Astrocyte of the spinal cord (primary cell): ENCODE measurements at places on chromosomes 2 and 18.
A peak's percentile ranks its signal among the peaks of the same experiment; 100 is the strongest.

DNA sequence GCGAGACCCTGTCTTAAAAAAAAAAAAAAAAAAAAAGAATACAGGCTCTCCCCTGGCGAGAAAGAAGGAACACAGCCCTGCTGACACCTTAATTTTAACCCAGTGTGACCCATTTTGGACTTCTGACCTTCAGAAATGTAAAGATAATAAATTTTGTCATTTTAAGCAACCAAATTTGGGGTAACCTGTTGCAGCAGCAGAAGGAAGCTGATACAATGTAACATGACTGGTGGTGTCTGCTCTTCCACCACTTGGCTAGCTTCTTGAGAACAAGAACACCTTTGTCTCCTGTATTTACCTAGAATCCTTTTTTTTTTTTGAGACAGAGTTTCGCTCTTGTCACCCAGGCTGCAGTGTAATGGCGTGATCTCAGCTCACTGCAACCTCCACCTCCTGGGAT is 6.6 kb upstream of the STK11IP start:
- DNase-seq = no peak

- DNase-seq = no peak
These were observed 116.5 kb upstream of the DLX2 start for GRCh38 chr2:172219201-172219600.

- no peak for DNase-seq
These were observed 421.0 kb downstream of the TXNL1 start for GRCh38 chr18:56217406-56217805.

DNA sequence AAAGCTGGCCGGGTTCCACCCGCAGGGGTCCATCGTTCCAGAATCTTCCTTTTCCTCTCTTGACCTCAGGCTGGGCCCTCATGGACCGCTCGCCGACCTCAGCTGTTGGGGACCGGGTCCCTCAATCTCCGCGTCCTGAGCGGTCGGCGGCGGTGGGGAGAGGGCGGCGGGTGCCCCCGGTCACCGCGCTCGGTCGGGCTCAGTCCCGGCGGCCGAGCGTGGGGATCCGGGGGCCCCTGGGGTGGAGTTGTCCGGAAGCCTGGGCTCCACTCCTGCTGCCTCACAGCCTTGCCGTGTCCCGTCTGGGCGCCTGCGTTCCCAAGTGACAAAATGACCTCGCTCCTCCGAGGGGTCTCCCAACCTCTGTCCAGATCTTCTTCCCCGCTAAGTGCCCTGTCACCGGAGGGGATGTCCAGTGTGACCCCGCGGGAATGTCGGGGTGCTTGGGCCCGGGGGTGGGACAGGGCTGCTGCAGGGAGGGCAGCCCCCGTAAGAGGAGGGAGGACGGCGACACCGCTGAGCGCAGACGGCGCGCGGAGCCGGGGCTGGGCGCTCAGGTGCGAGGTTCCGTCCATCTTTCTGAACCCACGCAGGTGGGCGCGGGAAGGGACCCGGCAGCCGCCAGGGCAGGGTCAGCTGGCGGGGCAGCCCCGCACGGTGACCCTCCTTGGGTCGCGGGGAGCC is 16.0 kb upstream of the E2F6 start:
- no peak for DNase-seq

GRCh38 chr2:44360749-44361329 is 455 bp downstream of the PREPL start:
- no peak for DNase-seq

DNA sequence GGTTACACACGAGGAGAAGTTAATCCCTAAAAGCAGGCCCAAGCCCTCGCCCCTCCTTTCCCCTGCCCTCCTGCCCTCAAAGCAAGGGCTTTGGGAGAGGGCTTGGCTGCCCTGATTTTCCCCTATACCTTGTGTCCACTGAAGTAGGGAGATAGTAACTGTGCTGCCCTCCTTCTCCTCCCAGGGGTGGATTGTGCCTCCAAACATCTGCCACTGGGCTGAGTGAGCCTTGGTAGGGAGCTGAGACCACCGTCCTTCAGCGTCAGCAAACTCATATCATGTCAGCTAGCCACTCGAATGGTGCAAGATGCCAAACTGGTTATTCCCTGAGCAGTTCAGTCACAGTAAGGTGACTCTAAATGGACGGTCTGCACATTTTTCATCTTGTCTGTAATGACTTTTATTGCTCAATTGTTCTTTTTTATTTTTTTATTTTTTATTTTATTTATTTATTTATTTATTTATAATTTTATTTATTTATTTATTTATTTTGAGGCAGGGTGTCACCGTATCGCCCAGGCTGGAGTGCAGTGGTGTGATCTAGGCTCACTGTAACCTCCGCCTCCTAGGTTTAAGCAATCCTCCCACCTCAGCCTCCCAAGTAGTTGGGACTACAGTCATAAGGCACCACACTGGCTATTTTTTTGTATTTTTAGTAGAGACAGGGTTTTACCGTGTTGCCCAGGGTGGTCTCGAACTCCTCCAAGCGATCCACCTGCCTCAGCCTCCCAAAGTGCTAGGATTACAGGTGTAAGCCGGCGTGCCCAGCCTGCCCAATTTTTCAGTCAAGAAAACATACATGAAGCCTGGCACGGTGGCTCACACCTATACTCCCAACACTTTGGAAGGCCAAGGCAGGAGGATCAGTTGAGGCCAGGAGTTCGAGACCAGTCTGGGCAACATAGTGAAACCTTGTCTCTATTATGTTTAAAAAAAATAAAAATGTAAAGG is 8.7 kb downstream of the PCBP1 start:
- DNase-seq = no peak

GRCh38 chr2:215881582-215881981 is 131.8 kb downstream of the MREG start:
- DNase-seq = no peak

DNA sequence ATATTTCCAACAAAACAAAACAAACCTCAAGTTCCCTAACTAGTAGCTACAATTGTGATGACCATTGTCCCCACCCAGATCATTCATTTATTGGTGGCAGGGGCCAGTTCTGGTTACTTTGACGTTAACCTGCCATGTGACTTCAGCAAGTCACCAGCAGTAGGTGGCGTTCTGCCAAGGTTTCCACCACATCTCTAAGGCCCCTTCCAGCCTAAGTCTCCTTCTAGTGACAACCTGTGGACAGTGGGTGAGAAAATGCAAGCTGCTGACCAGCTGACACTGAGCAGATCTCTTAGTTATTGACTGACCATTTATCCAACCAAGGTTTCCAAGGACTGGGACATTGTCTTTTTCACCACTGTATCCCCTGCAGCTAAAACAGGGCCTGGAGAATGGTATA is 98.4 kb downstream of the GPR39 start:
- no peak for DNase-seq

DNA sequence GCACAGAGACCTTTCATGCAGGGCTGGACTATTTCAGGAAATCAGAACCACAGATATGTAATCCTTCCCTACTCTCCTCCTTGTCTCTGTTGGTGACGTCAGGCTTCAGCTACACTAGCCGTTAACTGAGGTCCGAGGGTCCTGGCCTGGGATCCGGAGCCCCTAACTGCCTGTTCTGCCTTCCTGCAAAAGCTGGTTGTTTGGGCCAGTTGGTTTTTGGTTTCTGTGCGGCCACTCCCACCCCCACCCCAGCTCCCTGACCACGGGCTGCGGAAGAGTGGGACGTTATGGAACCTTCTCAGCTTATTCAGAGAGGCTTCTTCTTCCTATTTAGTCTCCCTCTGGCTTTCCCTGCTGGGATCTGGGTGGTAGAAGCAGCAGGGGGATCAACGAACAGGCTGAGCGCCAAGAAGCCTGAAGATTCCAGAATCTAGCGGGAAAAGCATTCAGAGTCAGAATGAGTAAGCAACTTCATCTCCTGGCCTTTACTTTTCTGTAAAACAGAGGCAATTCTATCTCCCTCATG is 49.3 kb upstream of the ROCK2 start:
- peak; percentile 58 for DNase-seq

DNA sequence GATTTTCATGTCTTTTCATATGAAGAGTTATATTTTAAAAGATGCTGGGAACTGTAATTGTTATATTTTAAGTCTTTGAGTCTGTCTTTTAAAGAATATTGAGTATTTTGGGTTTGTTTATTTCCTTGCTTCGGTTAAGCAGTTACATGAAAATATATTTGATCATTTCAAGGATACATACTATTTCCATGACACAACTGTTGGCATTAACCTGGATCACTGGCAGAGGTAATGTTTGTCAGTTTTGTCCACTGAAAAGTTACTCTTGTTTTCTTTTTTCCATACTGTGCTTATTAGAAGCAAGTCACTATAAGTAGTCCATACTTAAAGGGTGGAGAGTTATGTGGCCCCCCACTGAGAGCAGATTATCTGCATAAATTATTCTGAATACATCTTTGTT is 1142.0 kb upstream of the TMEFF2 start:
- no peak for DNase-seq

GRCh38 chr18:23280844-23281243 is 145.6 kb downstream of the CABLES1 start:
- no peak for DNase-seq

GRCh38 chr2:122530814-122531213 is 775.4 kb downstream of the TSN start:
- DNase-seq = no peak

DNA sequence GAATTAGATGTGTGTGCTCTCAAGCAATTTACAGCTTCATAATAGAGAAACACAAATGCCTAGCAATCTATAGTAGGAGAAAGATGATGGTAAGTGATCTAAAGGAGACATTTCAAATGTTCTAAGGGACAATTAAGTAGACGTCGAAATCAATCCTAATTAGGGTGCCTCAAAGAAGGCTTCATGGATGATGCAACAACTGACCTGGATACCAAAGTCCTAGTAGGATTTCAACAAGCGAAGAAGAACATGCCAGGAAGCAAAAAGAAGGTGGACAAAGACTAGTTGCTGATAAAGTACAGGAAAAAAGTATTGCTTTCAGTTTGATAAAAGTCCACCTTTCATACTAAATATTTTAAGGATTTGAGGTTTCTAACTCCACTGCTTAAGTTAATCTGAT is 12.5 kb downstream of the FIGN start:
- DNase-seq = no peak

DNA sequence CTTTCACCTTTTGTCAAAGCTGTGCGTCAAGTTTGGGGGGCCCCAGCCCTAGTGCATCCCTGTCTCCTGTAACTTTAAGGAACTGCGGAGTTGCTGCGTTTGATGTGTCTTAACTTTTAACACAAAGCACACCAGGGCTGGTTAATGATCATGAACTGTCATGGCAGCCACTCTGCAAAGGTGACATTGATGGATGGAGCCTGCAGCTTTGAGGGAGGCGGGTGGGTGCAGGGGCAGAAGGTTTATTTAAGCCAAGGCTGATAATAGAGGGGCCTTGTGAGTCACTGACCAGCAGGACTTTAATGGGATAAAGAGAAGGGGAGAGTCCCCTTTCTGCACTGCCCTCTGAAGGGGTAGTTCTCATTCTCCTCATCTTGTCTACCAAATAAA is 190.2 kb upstream of the GATA6 start:
- DNase-seq = no peak

GRCh38 chr2:176691471-176691870 is 422.2 kb downstream of the MTX2 start:
- no peak for DNase-seq

DNA sequence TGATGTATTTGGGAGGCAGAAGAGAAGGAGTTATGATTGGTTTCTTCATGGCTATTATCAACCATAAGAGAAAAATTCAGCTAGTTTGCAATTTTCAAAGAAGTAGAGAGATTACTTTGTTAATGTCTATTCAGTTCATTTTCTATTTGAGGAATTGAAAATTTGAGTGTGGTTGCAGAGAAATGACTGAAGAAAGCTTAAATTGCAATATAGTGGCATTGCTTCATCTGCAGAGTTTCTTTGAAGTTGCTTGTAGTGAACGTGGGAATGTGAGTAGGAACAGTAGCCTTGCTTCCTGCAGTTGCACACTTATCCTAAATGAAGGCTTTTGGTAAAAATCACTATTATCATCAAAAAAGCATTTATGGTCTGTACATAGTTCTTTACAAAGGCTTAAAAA is 14.7 kb upstream of the CYRIA start:
- no peak for DNase-seq

GRCh38 chr2:220665108-220665471 is 907.0 kb downstream of the EPHA4 start:
- no peak for DNase-seq

GRCh38 chr2:58702302-58702885 is 461.3 kb upstream of the FANCL start:
- DNase-seq = peak; percentile 84

GRCh38 chr18:37316468-37316867 is 249.1 kb downstream of the CELF4 start:
- no peak for DNase-seq

DNA sequence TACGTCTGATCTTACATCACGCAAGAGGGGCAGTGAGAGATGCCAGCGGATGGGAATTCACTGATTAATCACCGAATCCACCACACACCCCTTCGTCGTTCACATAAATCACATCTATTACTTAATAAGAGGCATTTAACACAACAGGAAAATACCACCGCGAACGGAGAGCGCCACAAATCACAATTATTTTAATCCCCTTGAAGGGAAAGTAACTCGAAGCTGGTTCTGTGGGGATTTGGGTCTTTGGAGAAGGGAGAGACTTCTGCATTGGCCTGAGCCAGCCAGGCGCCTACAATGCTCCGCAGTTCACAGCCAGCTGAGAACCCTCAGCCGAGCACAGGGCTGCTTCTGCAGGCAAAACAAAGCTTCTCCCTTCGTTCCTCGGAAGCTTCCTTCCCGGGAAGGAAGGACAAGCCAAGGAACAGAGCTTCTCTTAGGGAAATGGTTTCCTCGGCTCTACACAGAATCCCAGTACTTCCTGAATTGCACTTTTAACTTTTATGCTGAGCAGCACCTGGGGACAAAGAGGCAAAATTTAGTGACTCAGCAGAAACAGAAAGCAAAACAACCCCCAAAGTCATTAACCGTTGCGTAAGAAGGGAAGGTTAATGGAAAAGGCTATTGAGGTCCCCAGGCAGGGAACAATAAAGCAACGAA is at the start of gene LRP1B:
TSS of gene LRP1B (minus strand) at position 7 of the 660 bp plus-strand sequence. CDS start 287 bp downstream, outside the sequence.
- peak; percentile 60 for DNase-seq

GRCh38 chr2:227853204-227853629 is 18.2 kb upstream of the DAW1 start:
- DNase-seq = peak; percentile 92

GRCh38 chr2:224284134-224284946 is 117.6 kb downstream of the FAM124B start:
- peak; percentile 37 for DNase-seq
